ENCODE measurements at places on chromosomes 2 and 18.

DNA sequence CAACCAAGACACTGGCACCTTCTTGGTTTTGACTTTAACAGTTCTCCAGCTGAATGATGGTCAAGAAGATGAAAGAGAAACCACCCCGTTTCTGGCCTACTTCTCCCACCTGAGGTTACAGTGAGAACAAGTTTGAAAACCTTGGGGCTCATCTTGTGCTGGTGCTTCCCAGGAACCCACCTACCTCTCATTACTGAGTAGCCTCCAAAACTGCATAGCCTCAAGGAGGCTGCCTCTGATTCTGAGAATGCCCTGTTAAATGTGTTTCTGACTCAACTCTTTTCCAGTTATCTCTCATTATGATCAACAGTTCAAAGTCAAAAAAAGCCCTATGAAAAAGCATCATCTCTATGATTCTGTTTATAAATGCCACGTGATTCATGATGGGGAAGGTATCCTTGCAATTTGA, 121.9 kb downstream of the CACNB4 start:
- DNase-seq, result no peak

GRCh38 chr2:74556159-74556558, 1.6 kb downstream of the DOK1 start:
- DNase-seq, result no peak

- DNase-seq, result no peak
Observed at GRCh38 chr2:69244882-69245281, 142.1 kb downstream of the GFPT1 start.

- no peak for DNase-seq
Observed at GRCh38 chr2:119174216-119174992, 15.9 kb upstream of the C1QL2 start.

GRCh38 chr2:72859831-72860262, 27.4 kb upstream of the SPR start:
- DNase-seq, result no peak

GRCh38 chr2:205401511-205401910, 280.8 kb upstream of the NRP2 start:
- DNase-seq, result no peak

DNA sequence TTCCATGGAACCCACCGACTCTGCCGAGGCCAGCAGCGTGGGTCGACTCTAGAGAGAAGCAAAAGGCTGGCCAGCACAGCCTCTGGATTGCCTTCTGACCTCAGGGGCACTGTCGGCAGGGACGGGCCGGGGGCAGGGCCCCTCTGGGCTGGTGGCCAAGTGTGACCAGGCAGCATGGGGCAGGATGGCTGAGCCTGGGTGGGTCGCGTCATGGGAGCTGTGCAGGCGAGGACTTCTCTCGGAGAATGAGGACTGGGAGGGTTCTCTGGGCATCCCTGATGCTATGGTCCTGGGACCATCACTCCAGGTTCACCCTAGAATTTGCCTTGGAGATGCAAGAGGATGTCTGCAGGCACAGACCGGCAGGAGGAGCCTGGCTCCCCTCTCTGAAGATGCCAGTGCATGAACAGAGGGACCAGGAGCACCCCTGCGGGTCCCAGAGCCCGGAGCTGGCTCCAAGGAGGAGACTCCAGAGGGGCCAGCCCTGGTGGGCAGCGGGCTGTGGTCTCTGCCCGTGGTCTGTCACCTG, 289.2 kb downstream of the NDUFA10 start:
- no peak for DNase-seq
